ENCODE measurements at places on chromosomes 4 and X. TPM values are rescaled to one million over a fixed set of nuclear protein-coding genes. Genes with fewer than 3 reads are reported as not detected.

Gene CHRDL1
- total RNA-seq = 45.1 TPM

Gene SMIM10
- total RNA-seq = 3.5 TPM

Gene NHS
- 4.0 TPM for total RNA-seq

Gene SH3BGRL
- total RNA-seq = 143 TPM

Gene MAGEE1
- 0.94 TPM for total RNA-seq

Gene IL21
- total RNA-seq = not detected

Gene SSX1
- not detected for total RNA-seq

Gene MTMR8
- 0.65 TPM for total RNA-seq

Gene IL13RA1
- total RNA-seq = 77.8 TPM

Gene WAS
- 9.0 TPM for total RNA-seq

Gene ARHGAP10
- total RNA-seq = 48.7 TPM

Gene FREM3
- not detected for total RNA-seq

Gene POU4F2
- not detected for total RNA-seq

Gene ADAM29
- total RNA-seq = not detected

Gene VMA21
- 39.4 TPM for total RNA-seq

Gene BEND4
- 0.28 TPM for total RNA-seq

Gene TMEM144
- total RNA-seq = 15.4 TPM

Gene ANTXR2
- total RNA-seq = 208 TPM

Gene PCSK1N
- 1.4 TPM for total RNA-seq

Gene LDB2
- total RNA-seq = 53.0 TPM

Data from omental fat pad (tissue), 4 donors.